ENCODE measurements at places on chromosomes 3 and 15.

- no peak overlapping the region for H3K4me3 ChIP-seq
- DNase-seq: no peak
- H3K36me3 ChIP-seq: no peaks in the 10 kb centered on the region
Measured at GRCh38 chr3:117547956-117548550, 838.5 kb downstream of the TUSC7 start.

GRCh38 chr3:178297199-178297598 is 239.0 kb upstream of the KCNMB2 start:
- H3K27ac ChIP-seq: no peak overlapping the region
- no peak overlapping the region for H3K4me3 ChIP-seq
- H3K4me1 ChIP-seq: no peaks in the 10 kb centered on the region
- H3K27me3 ChIP-seq: no peaks in the 10 kb centered on the region
- H3K36me3 ChIP-seq: no peaks in the 10 kb centered on the region

DNA sequence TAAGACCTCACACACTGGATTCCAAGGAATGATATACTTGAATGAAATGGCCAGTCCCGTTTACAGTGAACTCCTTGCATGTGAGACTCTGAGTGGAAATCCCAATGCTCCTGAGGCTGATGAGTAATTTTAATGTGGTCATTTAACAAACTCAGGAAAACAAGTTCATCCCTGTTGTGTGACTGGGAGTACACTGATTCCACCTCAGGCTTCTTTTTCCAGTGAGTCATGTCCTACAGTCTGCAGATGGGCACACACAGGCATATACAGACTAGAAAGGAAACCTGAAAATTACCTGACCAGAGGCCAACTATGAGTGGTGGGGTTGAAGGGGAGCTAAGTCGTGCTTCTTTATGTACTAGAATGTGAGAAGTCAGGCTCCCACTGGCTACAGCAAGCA is 5.8 kb downstream of the SQOR start:
- peaks cover 78% of the 10 kb centered on the region for H3K4me1 ChIP-seq
- H3K4me3 ChIP-seq: no peak overlapping the region
- H3K27me3 ChIP-seq: no peaks in the 10 kb centered on the region
- no peaks in the 10 kb centered on the region for H3K36me3 ChIP-seq
- peak overlapping the region; percentile 60 for H3K27ac ChIP-seq

- H3K27ac ChIP-seq: no peak overlapping the region
- no peaks in the 10 kb centered on the region for H3K27me3 ChIP-seq
- no peak for DNase-seq
- no peaks in the 10 kb centered on the region for H3K36me3 ChIP-seq
- no peaks in the 10 kb centered on the region for H3K4me1 ChIP-seq
- no peak overlapping the region for H3K4me3 ChIP-seq
Measured at GRCh38 chr15:92724144-92724543, 68.6 kb upstream of the FAM174B start.

GRCh38 chr15:57171426-57171825 is 204.9 kb upstream of the CGNL1 start:
- H3K36me3 ChIP-seq: peaks cover 4% of the 10 kb centered on the region
- no peaks in the 10 kb centered on the region for H3K4me1 ChIP-seq
- no peak overlapping the region for H3K27ac ChIP-seq
- H3K4me3 ChIP-seq: no peak overlapping the region

DNA sequence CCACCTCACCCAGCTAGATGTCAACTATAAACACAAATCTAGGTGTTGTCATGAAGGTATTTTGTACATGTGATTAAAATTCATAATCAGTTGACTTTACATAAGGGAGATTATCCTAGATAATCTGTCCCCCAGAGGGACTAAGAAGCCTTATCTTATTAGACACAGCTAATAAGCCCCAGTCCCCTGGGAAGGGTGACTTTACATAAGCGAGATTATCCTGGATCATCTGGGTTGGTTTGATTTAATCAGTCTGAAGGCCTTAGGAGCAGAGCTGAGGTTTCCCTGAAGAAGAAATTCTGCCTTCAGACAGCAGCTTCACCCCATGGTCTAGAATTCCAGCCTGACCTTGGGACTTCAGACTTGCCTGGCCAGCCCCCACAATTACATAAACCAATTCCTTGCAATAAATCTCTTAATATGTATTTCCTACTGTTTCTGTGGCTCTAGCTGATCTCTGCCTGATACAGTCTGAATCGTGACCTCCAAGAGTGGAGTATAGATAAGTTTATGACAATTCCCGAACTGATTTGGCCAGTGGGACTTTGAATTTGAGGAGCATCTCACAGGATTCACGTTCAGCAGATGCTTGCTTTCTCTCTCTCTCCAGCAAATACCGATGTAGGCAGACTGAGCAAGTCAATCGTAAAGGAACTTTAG is 66.5 kb downstream of the MRPL46 start:
- DNase-seq: no peak
- no peaks in the 10 kb centered on the region for H3K4me1 ChIP-seq

GRCh38 chr3:37689645-37690356 is 171.9 kb upstream of the CTDSPL start:
- DNase-seq: peak; percentile 25
- peaks cover 15% of the 10 kb centered on the region for H3K36me3 ChIP-seq
- peaks cover 22% of the 10 kb centered on the region for H3K4me1 ChIP-seq
- no peaks in the 10 kb centered on the region for H3K27me3 ChIP-seq

GRCh38 chr15:52370010-52370409 is 74.4 kb upstream of the MYO5C start:
- H3K4me3 ChIP-seq: no peak overlapping the region
- peaks cover 61% of the 10 kb centered on the region for H3K36me3 ChIP-seq
- H3K27me3 ChIP-seq: no peaks in the 10 kb centered on the region
- no peak overlapping the region for H3K27ac ChIP-seq

DNA sequence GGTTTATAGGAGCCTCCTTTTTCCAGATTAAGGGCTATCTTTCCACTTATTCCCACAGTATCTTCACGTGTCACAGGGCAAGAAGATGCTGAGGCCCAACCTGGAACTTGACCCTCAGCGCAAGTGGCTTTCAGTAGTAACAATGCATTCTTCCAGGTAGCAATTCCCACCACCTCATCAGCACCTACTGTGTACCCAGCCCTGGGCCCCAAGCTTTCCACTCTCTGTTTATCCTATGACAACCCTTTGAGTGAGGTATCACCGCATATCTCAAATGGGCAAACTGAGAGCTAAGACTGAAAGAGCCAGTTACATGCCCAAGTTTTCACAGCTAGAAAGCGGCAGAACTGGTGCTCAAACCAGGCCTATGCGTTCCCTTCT is 88.2 kb downstream of the CPN2 start:
- peak; percentile 27 for DNase-seq
- no peak overlapping the region for H3K27ac ChIP-seq
- no peak overlapping the region for H3K4me3 ChIP-seq

- peaks cover 98% of the 10 kb centered on the region for H3K36me3 ChIP-seq
- peak; percentile 63 for DNase-seq
- H3K4me3 ChIP-seq: no peak overlapping the region
- peak overlapping the region; percentile 61 for H3K27ac ChIP-seq
- H3K4me1 ChIP-seq: peaks cover 31% of the 10 kb centered on the region
Measured at GRCh38 chr3:48412375-48413001, 17.4 kb downstream of the PLXNB1 start.

DNA sequence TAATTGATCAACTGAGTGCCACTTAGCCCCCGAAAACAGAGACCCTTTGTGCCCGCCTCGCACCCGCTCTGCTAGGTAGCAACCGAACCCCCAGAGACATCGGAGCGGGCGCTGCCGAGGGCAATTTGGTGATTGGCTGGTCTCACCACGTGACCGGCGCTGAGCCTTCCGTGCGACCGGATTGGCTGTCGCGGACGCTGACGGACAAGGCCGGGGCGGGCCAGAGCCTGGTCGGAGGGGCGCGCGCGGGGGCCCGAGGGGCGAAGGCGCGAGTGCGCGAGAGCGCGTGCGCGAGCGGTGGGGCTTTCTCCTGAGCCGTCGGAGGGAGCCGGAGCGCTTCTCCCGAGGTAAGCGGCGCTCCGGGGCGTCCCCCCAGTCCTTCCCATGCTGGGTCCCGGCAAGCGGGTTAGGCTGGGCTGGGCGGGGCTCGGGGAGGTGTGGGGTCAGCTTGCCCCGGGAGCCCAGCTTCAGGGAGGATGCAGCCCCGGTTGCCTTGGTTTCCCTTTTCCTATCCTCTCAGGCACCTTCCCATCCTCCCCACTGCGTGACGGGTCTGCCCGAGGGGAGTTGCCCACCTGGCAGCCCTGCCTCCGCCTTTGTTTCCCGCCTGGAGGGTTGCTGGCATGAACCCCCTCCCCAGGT is at the start of gene TMEM108:
TSS of gene TMEM108 (plus strand) at position 303 of the 642 bp plus-strand sequence.
- H3K4me1 ChIP-seq: peaks cover 30% of the 10 kb centered on the region
- peaks cover 29% of the 10 kb centered on the region for H3K27me3 ChIP-seq
- DNase-seq: peak; percentile 73
- no peaks in the 10 kb centered on the region for H3K36me3 ChIP-seq
- H3K27ac ChIP-seq: no peak within 1 kb of the TSS
- peak within 1 kb of the TSS; percentile 62 for H3K4me3 ChIP-seq

DNA sequence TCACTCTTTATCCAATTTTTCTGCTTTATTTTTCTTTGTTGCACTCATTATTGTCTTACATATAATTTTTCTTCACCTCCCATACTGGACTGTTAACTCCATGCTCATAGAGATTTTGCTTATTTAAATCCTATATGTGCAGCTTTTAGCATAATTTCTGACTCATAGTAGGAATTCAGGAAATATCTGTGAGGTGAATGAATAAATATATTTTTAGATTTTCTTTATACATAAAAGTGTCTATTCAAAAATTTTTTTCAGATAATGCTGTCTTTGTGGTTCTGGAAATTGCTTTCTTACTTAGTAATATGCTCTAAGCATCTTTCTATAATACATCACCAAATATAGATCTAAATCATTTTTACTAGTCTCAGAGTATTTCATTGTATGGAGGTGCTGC is 191.8 kb upstream of the SUCLG2 start:
- H3K27me3 ChIP-seq: no peaks in the 10 kb centered on the region
- H3K27ac ChIP-seq: no peak overlapping the region
- no peak for DNase-seq
- no peak overlapping the region for H3K4me3 ChIP-seq
- H3K4me1 ChIP-seq: no peaks in the 10 kb centered on the region

DNA sequence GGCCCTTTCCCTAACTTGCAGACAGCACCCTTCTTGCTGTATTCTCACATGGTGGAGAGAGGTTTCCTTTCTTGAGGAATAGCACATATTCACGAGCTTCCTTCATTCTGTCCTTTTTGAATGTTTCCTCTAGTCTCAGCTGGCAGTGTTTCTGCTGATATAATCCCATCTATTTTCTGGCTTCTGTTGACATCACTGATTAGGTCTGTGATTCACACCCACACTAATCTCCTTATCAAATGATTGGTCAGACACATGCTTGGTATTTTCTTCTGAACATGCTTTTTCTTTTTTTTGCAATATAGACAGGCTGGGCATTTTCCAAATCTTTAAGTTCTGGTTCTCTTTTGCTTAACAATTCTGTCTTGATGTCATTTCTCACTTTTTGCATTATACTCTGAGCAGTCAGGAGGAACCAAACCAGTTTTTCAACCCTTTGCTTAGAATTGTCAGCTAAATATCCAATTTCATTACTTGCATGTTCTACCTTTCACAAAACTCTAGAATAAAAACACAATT is 65.4 kb downstream of the OXSM start:
- no peak overlapping the region for H3K27ac ChIP-seq
- no peaks in the 10 kb centered on the region for H3K27me3 ChIP-seq
- H3K36me3 ChIP-seq: no peaks in the 10 kb centered on the region
- no peaks in the 10 kb centered on the region for H3K4me1 ChIP-seq
- DNase-seq: no peak

- H3K27me3 ChIP-seq: no peaks in the 10 kb centered on the region
- DNase-seq: no peak
- no peaks in the 10 kb centered on the region for H3K36me3 ChIP-seq
- H3K27ac ChIP-seq: peak overlapping the region; percentile 89
- H3K4me1 ChIP-seq: peaks cover 15% of the 10 kb centered on the region
- no peak overlapping the region for H3K4me3 ChIP-seq
Measured at GRCh38 chr15:96181217-96181616, 149.3 kb upstream of the NR2F2 start.

DNA sequence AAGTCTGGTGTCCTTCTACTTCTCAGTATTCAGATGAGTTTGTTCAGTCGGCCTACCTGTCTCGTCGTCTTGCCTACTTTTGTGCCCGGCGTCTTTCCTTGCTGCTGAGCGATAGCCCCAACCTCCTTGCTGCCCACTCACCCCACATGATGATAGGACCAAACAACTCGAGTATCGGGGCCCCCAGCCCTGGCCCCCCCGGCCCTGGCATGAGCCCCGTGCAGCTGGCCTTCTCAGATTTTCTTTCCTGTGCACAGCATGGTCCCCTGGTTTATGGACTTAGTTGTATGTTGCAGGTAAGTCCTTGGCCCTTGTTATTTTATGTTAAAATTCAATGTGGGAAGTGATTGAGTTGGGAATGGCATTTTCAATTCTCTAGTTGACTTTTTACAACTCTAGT is 43.2 kb downstream of the GPR171 start:
- no peak overlapping the region for H3K4me3 ChIP-seq
- H3K27me3 ChIP-seq: no peaks in the 10 kb centered on the region
- no peaks in the 10 kb centered on the region for H3K36me3 ChIP-seq

DNA sequence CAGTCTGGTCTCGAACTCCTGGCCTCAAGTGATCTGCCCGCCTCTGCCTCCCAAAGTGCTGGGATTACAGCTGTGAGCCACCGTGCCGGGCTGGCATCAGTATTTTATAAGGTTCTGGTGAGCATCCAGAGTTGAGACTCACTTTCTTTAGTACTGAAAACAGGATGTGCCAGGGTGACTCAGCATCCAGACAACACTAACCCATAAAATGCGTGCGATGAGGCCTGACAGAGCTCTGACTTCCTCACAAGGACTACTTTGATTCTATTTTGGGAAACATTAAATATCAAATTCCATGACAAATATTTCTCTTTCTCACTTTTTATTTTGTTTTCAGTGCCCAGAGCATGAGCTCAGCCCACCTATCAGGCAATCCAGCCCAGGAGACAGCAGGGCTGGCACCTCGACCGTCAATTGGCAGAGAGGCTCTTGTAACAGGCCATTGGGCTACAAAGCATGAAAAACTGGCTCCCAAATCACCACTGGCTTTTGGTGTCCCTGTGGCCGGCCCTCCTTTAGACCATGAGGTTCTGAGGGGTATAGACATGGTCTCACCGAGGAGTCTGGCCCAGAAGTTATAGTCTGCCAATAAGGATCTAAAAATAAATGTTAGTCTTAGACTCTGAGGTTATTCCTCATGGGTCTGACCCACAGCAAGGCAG is 75.0 kb downstream of the FEM1B start:
- peaks cover 6% of the 10 kb centered on the region for H3K36me3 ChIP-seq
- H3K4me3 ChIP-seq: no peak overlapping the region
- peaks cover 9% of the 10 kb centered on the region for H3K4me1 ChIP-seq
- DNase-seq: peak; percentile 93
- H3K27me3 ChIP-seq: no peaks in the 10 kb centered on the region

GRCh38 chr3:83928391-83928790 is 1030.4 kb upstream of the CADM2 start:
- H3K4me3 ChIP-seq: no peak overlapping the region
- H3K27ac ChIP-seq: no peak overlapping the region
- H3K27me3 ChIP-seq: no peaks in the 10 kb centered on the region
- DNase-seq: no peak

- H3K4me3 ChIP-seq: peak overlapping the region; percentile 9
- H3K27me3 ChIP-seq: no peaks in the 10 kb centered on the region
- H3K4me1 ChIP-seq: no peaks in the 10 kb centered on the region
- H3K27ac ChIP-seq: no peak overlapping the region
- no peak for DNase-seq
Measured at GRCh38 chr15:23566071-23566554, 639 bp downstream of the MKRN3 start.

- H3K36me3 ChIP-seq: peaks cover 38% of the 10 kb centered on the region
- no peak for DNase-seq
- no peak overlapping the region for H3K4me3 ChIP-seq
- H3K4me1 ChIP-seq: no peaks in the 10 kb centered on the region
- no peak overlapping the region for H3K27ac ChIP-seq
Measured at GRCh38 chr3:179768080-179768479, 115.2 kb downstream of the USP13 start.

Measured in tibial artery (tissue), 4 donors.